ENCODE measurements at places on chromosomes 6 and 20.
A peak's percentile ranks its signal among the peaks of the same experiment; 100 is the strongest.

- H3K27me3 ChIP-seq: peaks cover 13% of the 10 kb centered on the region
- no peak overlapping the region for H3K4me3 ChIP-seq
- peaks cover 11% of the 10 kb centered on the region for H3K4me1 ChIP-seq
- H3K36me3 ChIP-seq: no peaks in the 10 kb centered on the region
Observed at GRCh38 chr6:37653933-37654565, 43.6 kb downstream of the MDGA1 start.

DNA sequence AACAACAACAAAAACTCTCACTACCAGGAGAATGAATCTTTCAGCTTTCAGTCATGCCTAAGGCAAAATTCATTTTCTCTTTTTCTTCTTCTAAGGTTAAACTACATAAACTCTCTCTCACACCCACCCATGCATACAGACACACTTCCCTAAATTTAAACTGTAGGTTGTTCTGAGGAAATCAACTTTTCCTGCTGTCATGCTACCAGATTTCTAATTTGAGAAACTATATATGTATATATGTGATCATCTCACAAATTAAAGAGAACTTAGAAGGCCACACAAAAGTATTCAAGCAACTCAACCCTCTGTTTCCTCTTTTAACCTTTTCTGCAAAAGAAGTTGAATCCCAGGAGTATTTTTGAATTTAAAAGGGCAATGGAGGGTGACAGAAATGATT, 532.5 kb downstream of the KIF16B start:
- no peaks in the 10 kb centered on the region for H3K36me3 ChIP-seq
- H3K4me1 ChIP-seq: no peaks in the 10 kb centered on the region
- H3K27ac ChIP-seq: no peak overlapping the region
- no peaks in the 10 kb centered on the region for H3K27me3 ChIP-seq
- no peak overlapping the region for H3K4me3 ChIP-seq
- DNase-seq: no peak

DNA sequence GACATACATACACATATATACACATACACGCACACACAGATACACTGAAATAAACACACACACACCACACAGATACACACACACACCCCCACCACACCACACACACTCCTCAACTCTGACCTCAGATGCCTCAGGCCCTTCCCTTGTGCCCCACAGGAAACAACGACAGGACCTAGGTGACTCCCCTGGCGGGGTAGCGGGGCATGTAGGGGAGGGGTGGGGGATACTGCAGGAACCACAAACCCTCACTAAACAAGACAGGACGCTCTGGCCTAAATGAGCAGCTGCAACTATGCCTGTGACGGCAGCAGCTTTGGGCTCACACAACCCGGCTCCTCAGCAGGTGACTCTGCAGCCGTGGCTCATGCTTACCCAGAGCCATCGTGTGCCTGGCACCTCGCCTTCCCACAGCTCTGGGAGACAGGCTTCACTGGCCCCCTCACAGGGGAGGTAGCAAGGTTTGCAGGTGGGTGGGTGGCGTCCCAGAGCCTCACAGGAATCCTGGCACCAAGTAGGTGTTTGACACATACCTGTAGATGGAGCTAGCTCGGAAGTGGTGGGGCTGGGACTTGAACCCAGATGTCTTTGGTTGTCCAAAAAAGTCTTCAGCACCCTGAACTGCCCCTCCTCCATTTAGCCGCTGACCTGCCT, 100.8 kb downstream of the GRM4 start:
- peak; percentile 26 for DNase-seq
- H3K27me3 ChIP-seq: no peaks in the 10 kb centered on the region
- H3K4me3 ChIP-seq: no peak overlapping the region
- no peak overlapping the region for H3K27ac ChIP-seq
- H3K36me3 ChIP-seq: no peaks in the 10 kb centered on the region
- peaks cover 10% of the 10 kb centered on the region for H3K4me1 ChIP-seq

- H3K4me1 ChIP-seq: no peaks in the 10 kb centered on the region
- H3K27ac ChIP-seq: no peak overlapping the region
- DNase-seq: no peak
- no peaks in the 10 kb centered on the region for H3K27me3 ChIP-seq
- H3K36me3 ChIP-seq: peaks cover 3% of the 10 kb centered on the region
- H3K4me3 ChIP-seq: no peak overlapping the region
Observed at GRCh38 chr6:56480654-56481337, 161.9 kb downstream of the DST start.

GRCh38 chr6:72984981-72985665, 240.2 kb downstream of the KHDC1L start:
- no peak overlapping the region for H3K27ac ChIP-seq
- peaks cover 2% of the 10 kb centered on the region for H3K36me3 ChIP-seq
- no peak overlapping the region for H3K4me3 ChIP-seq
- no peaks in the 10 kb centered on the region for H3K27me3 ChIP-seq
- DNase-seq: no peak

DNA sequence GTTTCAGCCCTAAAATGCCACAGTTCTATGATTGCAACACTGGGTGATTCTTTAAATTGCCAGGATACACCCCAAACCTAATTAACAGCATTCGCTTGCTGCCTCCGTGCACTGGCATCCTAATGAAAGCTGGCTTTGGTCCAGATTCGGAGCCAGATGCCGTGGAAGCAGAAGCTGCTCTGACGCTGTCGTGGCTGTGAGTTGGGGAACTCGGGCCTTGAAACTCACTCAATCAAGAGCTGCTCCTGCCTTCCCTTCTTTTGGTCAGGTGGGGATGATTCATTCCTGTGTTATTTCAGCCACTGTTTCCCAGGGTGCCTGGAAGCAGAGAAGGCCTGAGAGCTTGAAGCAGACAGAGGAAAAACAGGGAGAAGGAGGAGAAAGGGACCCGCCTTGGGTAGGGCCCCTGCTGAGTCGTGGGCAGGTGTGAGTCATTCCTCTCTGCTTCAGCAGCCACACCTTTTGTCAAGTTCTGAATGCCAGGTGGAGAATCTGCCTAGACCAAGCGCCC, 36.2 kb upstream of the DSP start:
- no peaks in the 10 kb centered on the region for H3K36me3 ChIP-seq
- H3K27me3 ChIP-seq: peaks cover 15% of the 10 kb centered on the region
- peaks cover 4% of the 10 kb centered on the region for H3K4me1 ChIP-seq
- H3K4me3 ChIP-seq: no peak overlapping the region
- no peak overlapping the region for H3K27ac ChIP-seq
- peak; percentile 55 for DNase-seq

All from activated CD4-positive, alpha-beta T cell treated with anti-CD3 and anti-CD28 coated beads for 36 hours (primary cell).